NCI-H524 treated with DMSO at 0.1 percent for 48 hours (cell line): ENCODE measurements at places on chromosomes 12 and 14.

- no peak for DNase-seq
Measured at GRCh38 chr14:54864526-54864925, 38.1 kb downstream of the GCH1 start.

GRCh38 chr14:32195636-32196035 is 6.2 kb upstream of the RNU6-7 start:
- no peak for DNase-seq

DNA sequence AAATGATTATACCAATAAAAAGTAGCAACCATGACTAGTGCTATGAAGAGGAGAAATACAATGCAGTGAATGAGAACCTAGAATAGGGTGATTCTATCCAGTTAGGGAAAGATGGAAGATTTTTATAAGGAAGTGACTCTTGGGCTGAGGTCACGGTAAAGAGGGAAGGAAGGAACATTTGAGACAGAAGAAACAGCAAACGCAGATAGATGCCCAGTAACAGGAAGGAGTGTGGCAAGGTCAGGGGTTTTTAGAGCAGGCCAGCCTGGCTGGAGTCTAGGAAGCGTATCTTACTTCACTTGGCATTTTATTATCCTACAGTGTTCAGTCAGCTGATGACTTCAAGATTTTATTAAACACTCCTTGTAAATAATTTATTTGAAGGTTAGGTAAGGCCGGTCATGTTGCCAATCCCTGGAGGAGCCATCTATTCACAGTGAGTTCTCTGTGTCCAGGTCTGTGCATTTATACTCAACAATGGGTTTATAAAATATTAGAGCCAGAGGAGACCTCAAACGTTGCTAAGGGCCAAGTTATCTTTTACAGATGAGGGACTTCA is 170.6 kb downstream of the PRKCH start:
- no peak for DNase-seq

GRCh38 chr12:43586646-43587245 is 34.7 kb upstream of the ADAMTS20 start:
- no peak for DNase-seq

DNA sequence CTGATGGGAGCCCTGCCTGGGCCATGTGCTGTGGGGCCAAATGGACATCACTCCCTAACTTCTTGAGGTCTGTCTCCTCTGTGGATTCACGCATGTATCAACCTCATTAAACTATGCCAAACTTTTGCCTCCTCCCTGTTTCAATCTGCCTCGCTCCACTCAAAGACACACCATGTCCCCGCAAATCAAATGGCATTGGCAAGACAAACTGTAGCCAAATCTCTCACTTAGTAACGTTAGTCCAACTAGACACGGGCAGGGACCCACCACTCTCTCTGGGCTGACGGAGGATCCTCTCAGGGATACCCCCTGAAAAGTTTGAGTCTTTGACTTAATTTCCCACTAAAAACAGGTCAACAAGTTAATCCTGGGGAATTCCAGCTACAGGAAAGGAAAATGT is 8.0 kb downstream of the ZBTB39 start:
- no peak for DNase-seq

- no peak for DNase-seq
Measured at GRCh38 chr14:34369648-34370030, 92.4 kb downstream of the SPTSSA start.

DNA sequence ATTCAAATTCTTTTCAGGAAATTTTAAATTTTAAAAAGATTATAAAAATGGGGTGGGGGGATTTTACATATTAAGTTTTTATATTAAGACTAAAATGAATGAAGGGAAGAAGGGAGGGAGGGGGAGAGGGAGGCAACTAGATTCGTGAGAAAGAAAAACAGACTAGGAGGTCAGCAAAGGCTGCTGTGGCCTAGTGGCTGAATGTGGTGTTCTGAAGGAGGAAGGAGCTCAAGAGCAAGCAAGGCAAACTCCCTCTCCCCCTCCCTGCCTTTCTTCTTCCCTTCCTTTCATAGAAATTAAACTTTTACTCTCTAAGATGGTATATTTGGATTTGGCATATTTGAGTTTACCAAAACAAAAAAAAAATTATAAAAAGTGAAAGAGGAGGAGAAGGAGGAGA is 18.1 kb downstream of the DYRK2 start:
- DNase-seq, result no peak

DNA sequence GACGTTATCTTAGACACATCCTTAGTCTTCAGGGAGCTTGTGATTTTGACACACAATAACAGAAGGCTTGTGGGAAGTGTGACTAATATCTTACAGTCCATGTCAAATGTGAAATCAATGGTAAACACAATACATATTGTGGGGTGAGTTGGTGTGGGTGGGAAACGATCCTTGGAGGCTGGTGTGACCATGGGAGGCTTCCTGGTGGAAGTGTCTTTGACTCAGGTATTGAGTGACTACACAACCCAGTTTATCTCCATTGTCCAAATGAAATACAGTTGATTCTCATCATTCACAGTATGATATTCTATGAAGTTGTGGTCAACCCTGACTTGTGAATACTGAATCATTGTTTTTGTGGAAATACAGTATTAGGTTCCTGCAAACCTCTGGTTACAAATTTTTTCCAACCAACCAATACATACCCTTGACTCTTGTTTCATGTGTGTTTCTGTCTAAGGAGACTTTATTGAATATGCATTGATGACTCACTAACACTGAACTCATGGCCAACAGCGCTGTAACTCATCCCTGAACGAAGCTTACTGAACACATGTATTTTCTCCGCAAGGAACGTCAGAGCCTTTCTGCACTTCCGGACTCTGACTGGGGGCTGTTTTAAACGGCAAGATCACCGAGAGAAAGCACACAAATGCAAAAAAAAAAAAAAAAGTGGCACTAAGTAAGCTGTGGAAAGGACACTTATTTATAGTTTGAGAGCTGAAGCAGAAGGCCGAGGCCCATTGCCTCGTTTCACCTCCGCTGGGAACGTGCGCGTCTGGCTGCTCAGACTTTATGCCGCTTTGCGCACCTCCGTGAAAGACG is 59.0 kb downstream of the CLMN start:
- DNase-seq, result no peak

DNA sequence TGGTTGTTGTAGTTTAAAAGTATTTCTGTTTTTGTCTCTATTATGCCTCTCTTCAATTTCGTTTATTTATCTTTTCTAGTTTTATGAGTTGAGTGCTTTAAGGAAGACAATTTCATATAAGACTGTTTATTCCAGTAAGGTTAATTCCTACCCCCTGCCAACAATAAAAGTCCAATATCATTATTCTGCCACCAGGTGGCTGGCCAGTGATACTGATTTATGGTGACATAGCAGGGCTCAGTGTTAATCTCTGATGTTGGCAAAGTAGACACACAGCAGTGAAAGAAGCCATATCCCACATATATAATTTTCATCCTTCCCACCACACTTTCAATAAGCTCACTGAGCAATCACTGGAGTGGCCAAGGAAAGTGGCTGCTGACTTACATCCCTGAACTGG is 69.0 kb upstream of the BMP4 start:
- DNase-seq, result no peak

GRCh38 chr12:124111006-124111405 is 138.0 kb downstream of the ZNF664 start:
- DNase-seq, result peak; percentile 9

DNA sequence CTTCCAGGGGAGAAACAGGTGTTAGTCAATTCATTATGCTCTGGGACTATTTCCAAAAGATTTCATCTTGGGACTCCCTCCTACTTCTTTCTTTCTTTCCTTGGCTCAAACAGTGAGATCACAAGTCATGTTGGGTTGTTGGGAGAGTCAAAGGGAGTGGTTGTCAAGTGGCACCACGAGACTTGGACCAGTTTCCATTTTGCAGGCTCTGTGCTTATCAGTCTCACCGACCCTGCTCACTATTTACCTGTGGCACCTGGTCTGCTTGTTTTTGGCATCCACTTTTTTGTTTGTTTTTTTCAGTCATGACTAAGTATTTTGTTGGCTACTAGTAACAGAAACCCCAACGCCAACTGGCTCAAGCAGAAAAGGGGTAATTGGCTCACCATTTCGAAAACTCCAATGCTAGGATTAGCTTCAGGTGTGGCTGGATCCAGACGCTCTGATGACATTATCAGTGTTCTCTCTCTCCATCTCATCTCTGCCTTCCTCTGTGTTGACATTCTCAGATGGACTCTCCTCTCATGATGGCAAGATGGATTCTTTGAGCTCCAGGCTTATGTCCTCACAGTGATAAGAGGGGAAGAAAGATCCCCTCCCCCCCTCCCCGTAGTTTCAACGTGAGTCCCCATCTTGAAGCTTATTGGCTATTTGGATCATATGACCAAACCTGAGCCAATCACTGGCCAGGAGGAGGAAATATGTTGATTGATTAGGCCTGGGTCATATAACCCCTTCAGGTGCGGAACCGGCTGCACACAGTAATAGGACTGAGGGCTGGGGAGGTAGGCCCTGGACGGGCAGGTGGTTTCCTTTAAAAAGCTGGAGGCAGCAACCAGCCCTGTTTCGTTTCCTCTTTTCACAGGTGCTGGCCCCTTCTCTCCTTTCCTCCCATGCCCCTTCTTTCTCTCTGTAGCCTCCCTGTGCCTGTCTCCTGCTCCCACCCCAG is 84.2 kb downstream of the AACS start:
- DNase-seq, result no peak

- DNase-seq, result no peak
Measured at GRCh38 chr12:30779178-30779577, 24.4 kb upstream of the CAPRIN2 start.

GRCh38 chr12:20548611-20549010 is 146.5 kb upstream of the SLCO1C1 start:
- DNase-seq, result no peak

GRCh38 chr12:26119391-26119989 is 5.3 kb downstream of the BHLHE41 start:
- no peak for DNase-seq

- DNase-seq, result no peak
Measured at GRCh38 chr12:117749431-117749830, 219.4 kb downstream of the KSR2 start.

DNA sequence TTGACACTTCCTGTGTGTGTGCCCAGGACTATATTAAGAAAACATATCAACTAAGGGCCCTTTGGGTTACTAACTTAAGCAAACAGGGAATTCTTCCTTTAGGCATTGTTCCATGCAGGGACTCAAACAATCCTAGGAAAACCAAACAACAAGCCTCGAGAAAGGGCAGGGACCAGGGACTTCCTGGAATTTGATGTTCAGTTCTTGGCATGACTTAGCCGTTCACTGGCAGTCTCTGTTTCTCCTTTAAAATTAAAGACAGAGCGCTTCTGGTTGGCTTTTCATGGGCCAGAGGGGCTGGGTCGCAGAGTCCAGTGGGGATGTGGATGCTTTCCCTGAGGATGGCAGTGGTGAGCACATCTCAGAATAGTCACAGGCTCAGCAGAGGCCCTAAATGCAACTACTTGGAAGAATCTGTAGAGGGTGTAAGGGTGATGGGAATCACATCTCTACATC is 35.2 kb downstream of the RNFT2 start:
- no peak for DNase-seq

GRCh38 chr12:5260086-5260485 is 171.8 kb upstream of the NTF3 start:
- DNase-seq, result no peak

- no peak for DNase-seq
Measured at GRCh38 chr14:88380405-88380804, 5.1 kb upstream of the SPATA7 start.

GRCh38 chr14:74533576-74533975 is 40.0 kb downstream of the ISCA2 start:
- DNase-seq, result no peak

- no peak for DNase-seq
Measured at GRCh38 chr12:49375406-49375805, 8.1 kb downstream of the SPATS2 start.

- DNase-seq, result no peak
Measured at GRCh38 chr12:93361151-93361919, 16.4 kb upstream of the NUDT4 start.

- DNase-seq, result no peak
Measured at GRCh38 chr12:9034095-9034494, 44.7 kb downstream of the KLRG1 start.

- DNase-seq, result peak; percentile 51
Measured at GRCh38 chr14:28656704-28657255, 109.8 kb upstream of the FOXG1 start.

DNA sequence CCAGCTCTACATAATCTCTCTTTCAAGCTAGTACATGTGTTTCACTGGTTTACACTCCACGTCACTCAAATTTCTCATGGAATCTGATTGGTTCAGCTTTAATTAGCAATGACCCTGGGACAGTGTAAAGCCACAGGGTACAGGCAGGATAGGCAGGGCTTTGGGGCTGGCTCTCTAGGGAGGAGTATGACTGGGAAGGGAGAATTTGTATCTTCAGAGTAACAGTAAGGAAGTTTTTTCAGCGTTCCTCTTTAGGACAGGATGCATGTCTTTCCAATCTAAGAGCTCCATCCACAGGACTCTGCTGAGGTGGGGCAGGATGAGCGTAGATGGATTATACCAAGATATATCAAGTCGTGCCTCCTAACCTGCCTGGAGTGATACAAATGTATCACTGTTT is 112.0 kb upstream of the CLEC14A start:
- DNase-seq, result no peak

GRCh38 chr12:79006306-79006705 is 141.7 kb downstream of the SYT1 start:
- DNase-seq, result no peak

DNA sequence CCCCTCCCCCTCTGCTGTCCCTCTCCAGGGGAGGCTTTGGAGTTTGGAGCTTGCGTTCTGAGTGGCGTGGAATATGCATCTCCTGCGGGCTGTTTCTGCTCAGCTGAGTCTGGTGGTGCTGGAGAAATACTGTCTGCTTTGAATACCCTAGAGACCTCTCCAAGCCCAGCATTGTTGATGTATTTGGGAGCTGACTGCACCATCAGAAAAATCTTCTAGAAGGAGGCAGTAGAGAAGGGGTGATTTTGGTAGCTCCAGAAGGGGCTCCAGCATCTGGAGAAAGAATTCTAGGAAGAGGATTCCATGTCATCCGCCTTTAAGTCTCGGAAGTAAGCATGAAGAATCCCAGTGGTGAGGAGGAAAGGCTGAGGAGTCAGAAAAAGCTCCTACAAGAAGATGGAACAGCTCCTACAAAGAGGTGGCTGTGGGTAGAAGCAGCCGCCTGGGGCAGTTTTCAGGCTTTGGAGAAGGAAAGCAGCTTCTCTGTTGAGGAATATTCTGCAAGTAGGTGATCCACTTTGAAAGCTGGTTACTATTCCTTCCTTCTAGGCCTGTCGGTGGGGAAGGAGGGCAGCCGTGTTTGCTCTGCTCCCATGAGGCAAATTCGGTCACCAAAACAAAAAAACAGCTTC is 9.7 kb downstream of the MLXIP start:
- DNase-seq, result no peak

GRCh38 chr14:76673261-76673660 is 88.0 kb upstream of the VASH1 start:
- DNase-seq, result no peak

GRCh38 chr14:21771671-21772070 is 98.1 kb upstream of the OR4E1 start:
- DNase-seq, result no peak

DNA sequence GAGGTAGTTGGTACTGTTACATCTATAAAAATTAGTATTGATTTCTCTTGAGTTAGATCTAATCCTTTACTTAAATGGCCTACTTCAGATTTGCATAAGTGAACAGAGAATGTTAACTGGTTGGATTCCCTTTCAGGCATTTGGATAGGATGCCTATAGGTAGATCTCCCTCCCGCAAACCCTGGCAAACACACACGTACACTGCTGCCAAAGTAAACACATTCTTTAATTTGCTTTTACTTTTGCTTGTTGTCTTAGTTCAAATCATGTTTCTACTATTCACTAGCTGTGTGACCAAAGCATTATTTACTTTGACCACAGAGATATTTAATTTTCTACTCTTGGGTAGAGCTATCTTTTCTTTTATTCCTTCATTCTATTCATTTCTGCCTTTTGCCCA is 936.1 kb upstream of the FBXO33 start:
- no peak for DNase-seq

GRCh38 chr12:45268672-45269411 is 52.9 kb downstream of the ANO6 start:
- DNase-seq, result peak; percentile 4
